ENCODE measurements at places on chromosomes 4 and X.

GRCh38 chr4:35493977-35494376 is 750.3 kb downstream of the ARAP2 start:
- DNase-seq, result no peak

DNA sequence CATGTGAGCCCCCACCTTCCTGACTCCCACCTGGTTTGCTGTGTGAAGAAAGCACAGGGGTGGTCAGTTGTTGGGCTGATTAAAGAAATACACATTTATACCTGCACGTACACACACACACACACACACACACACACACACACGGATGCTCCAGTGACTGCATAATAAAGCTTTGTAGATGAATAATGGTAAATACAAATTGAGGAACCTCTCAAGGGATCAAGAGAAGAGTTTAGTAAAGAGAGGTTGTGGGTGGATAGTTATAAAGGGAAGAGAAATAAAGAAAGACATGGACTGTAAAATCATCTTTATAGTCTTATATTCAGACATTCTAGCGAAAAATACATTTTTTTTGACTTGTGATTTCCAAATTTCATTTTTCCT is 144.1 kb downstream of the MGST2 start:
- DNase-seq, result no peak

DNA sequence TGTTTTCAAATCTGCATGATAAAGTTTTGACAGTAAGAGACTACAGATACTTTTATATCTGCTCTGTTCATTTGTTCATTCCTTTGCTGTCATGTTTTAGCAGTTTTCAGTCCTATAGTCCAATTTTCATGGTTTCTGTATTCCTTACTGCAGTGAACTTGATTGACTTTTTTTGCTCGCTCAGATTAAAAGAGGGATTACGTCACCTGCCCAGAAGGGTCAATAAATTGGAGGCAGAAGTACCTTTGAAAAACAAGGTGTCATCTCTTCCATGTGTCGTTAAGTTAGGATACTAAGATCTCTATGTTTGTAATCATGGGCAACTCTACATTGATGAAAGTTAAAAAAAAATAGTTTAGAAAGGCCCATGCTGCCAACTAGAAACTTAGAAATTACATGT is 250.1 kb upstream of the SMIM31 start:
- DNase-seq, result no peak

GRCh38 chr4:52983563-52984303 is 121.6 kb downstream of the RASL11B start:
- no peak for DNase-seq

GRCh38 chr4:22969287-22969896 is 276.7 kb downstream of the GBA3 start:
- DNase-seq, result no peak

- no peak for DNase-seq
Measured at GRCh38 chr4:128565565-128566186, 243.8 kb upstream of the JADE1 start.

GRCh38 chrX:78378476-78379115 is 51.2 kb upstream of the CYSLTR1 start:
- DNase-seq, result no peak

DNA sequence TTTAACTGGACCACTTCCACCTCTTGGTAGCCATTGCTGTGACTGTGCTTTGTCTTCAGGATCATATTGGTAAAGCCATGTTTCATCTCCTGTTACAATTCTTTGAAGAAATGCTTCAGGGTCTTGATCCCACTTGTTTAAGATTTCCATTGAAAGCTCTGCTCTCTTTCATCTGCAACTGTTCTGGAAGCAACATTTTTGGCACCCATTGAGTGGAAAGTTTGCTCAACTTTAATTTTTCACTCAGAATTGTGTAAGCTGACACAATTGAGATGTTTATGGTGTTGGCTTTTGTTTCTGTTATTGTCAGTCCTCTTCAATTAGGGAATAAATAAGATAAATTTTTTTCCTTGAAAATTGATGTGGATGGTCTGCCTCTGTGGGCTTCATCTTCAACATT is 237.4 kb downstream of the MAPK10 start:
- no peak for DNase-seq

- no peak for DNase-seq
Measured at GRCh38 chrX:121238093-121238492, 190.7 kb downstream of the GLUD2 start.

GRCh38 chr4:182192511-182193181 is 50.6 kb upstream of the TENM3 start:
- DNase-seq, result no peak

GRCh38 chr4:64520421-64520820 is 111.2 kb upstream of the TECRL start:
- no peak for DNase-seq

GRCh38 chr4:68129793-68130192 is at the start of gene TMPRSS11F:
TMPRSS11F (minus strand) TSS chr4:68129869; CDS start chr4:68129820, 49 bp downstream.
- DNase-seq, result no peak

DNA sequence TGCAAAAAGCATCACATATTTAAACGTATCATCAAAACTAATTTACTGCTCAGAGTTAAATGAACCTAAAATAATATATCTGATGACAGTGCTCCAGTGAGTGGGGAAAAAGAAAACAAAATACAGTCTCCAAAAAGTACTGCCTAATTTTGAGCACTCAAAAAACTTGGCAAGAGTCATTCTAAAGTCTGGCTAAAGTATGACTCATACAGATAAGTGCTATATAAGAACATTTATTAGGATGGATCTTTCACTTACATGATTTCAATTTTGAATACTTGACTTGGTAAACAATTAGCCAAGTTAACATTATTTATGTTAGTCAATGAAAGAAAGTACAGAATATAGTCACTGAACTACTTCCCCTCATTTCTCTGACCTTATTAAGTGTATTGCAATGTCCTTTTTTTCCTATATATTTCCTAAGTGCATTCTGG is 27.2 kb downstream of the FBXO8 start:
- no peak for DNase-seq

Measured in suprapubic skin (tissue), 4 donors.